Activated CD8-positive, alpha-beta T cell treated with anti-CD3 and anti-CD28 coated beads for 36 hours (primary cell): ENCODE measurements at places on chromosomes 12 and 14. TPM values are rescaled to one million over a fixed set of nuclear protein-coding genes. Genes with fewer than 3 reads are reported as not detected.

SLC39A2 gene
- total RNA-seq: not detected

BCL11B gene
- 48.5 TPM for total RNA-seq

JAG2 gene
- total RNA-seq: 4.1 TPM

ACRBP gene
- total RNA-seq: 1.3 TPM

DPPA3 gene
- not detected for total RNA-seq

ACOT4 gene
- total RNA-seq: 2.2 TPM

PTPRB gene
- total RNA-seq: not detected

GPR137C gene
- total RNA-seq: 0.11 TPM

GRCh38 chr12:132400011-132400641 is 70.7 kb upstream of the GALNT9 start:
- H3K4me1 ChIP-seq: no peaks in the 10 kb centered on the region
- peaks cover 11% of the 10 kb centered on the region for H3K27me3 ChIP-seq
- no peak overlapping the region for H3K27ac ChIP-seq
- H3K4me3 ChIP-seq: no peak overlapping the region
- H3K36me3 ChIP-seq: no peaks in the 10 kb centered on the region
- no peak for DNase-seq

DNA sequence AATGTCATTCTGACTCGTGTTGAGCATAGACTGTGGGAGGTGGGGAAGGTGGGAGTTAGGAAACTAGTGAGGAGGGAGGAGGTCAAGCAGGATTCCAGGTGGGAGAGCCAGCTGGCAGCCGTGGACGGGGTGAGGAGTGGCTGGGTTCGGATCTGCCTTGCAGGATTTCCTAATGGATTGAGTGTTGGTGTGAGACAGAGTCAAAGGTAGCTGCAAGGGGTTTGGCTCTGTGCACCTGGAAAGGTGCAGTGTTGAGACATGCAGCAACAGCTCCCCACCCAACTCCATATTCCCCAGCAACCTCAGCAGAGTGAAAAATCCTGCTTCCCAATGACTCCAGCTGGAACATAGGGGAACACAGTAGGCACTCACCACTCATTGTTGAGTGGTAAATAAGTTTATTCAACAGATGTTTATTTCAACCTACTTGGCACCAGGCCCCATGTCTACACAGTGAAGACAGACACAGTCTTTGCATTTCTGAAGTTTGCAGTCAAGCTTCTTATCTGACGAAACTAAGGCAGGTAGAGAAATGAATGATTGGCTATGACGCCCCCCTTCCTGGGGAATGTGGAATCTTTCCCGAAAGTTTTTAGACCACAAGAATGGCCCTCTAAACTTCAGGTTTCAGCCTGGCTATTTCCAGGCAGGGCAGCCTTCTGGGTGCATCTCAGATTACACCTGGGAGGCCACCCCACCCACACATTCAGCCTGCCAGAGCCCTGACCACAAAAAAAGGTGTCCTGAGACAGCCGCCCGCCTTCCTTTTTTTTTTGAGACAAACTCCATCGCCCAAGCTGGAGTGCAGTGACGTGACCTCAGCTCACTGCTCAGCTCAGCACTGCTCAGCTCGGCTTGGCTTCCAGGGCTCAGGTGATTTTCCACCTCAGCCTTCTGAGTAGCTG is 37.9 kb upstream of the PLEKHG6 start:
- H3K27me3 ChIP-seq: peaks cover 13% of the 10 kb centered on the region
- H3K36me3 ChIP-seq: no peaks in the 10 kb centered on the region
- H3K4me3 ChIP-seq: no peak overlapping the region
- DNase-seq: peak; percentile 21
- no peak overlapping the region for H3K27ac ChIP-seq
- H3K4me1 ChIP-seq: peaks cover 8% of the 10 kb centered on the region

DNA sequence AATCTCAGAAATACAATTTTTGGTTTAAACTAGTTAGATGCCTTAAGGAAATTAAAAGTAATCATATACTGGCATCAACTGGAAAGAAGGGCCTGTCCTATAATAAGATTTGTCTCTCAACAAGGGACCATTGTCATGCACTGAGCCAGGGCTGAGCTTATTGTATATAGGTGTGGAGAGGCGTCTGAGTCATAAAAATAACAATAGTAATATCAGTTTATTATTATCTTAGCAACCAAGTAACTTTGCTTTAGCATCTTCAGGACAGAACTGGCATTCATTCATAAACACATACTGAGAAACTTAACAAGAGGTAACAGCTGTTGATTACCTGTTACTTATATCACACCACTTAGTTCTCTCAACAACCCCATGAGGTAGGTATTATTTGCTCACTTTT is 7.1 kb downstream of the KRT75 start:
- H3K36me3 ChIP-seq: no peaks in the 10 kb centered on the region
- H3K27ac ChIP-seq: no peak overlapping the region
- no peaks in the 10 kb centered on the region for H3K4me1 ChIP-seq
- H3K4me3 ChIP-seq: no peak overlapping the region
- DNase-seq: no peak

DNA sequence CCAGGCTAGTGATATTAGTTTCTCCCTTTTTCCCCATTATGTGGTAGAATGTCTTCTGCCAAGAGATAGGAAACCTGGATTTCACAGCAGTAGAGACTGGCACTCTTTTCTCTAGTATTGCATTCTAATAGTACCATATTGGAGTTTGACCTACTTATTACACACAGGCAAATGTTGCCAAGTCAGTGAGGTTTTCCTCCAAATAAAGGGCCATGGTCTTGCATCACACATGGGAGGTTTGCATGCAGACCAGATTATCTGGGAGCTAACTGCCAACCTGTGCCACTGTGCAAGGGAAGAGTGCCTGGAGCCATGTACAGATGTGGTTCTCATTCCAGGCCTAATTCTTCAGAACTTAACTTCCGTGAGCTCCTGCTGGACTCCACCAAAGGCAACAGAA is 113.3 kb downstream of the ANO6 start:
- no peak overlapping the region for H3K4me3 ChIP-seq
- peaks cover 10% of the 10 kb centered on the region for H3K4me1 ChIP-seq
- DNase-seq: no peak
- H3K27ac ChIP-seq: no peak overlapping the region
- peaks cover 13% of the 10 kb centered on the region for H3K36me3 ChIP-seq

DNA sequence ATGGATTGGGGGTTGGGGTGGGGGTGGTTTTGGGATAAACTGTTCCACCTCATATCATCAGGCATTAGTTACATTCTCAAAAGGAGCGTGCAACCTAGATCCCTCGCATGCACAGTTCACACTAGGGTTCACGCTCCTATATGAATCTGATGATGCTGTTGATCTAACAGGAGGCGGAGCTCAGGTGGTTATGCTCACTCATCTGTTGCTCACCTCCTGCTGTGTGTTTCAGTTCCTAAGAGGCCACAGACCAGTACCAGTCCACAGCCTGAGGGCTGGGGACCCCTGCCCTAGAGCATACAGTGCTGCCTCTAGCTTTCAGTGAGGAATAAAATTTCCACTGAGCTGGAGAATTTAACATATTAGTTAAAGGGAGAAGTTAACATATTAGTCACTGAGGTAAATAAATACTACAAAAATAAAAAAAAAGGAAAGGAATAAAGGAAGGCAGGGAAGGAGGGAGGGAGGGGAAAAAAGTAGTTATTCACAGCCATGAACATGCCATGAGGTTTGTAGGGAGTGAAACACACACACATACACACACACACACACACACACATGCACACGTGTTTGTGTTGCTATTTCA is 612.7 kb upstream of the TBX3 start:
- no peak overlapping the region for H3K27ac ChIP-seq
- no peaks in the 10 kb centered on the region for H3K36me3 ChIP-seq
- no peak overlapping the region for H3K4me3 ChIP-seq
- H3K27me3 ChIP-seq: peaks cover 3% of the 10 kb centered on the region

- H3K36me3 ChIP-seq: peaks cover 8% of the 10 kb centered on the region
- no peaks in the 10 kb centered on the region for H3K27me3 ChIP-seq
- DNase-seq: no peak
- H3K4me1 ChIP-seq: peaks cover 8% of the 10 kb centered on the region
- H3K4me3 ChIP-seq: no peak overlapping the region
These were observed 424.4 kb downstream of the DAD1 start for GRCh38 chr14:22164616-22165015.

DNA sequence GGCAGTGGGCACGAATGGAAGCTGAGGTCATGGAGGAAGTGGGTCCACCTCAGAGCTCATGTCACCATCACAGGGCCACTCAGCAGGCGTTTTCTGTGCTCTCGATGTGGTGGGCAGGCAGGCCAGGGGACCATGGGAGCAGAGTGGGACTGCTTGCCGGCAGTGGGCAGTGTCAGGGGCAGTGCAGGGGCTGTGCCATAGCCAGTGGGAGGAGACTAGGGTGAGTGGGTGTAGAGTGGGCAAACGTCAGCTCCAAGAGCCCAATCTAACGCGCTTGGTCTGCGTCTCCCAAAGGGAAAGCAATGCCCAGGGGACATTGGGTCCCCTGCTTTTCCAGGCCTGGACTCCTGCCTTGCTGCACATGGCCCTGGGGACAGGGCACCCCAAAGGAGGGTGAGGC is 58.3 kb downstream of the SLC6A12 start:
- H3K4me1 ChIP-seq: peaks cover 3% of the 10 kb centered on the region
- no peak overlapping the region for H3K27ac ChIP-seq
- no peak for DNase-seq
- H3K4me3 ChIP-seq: no peak overlapping the region
- no peaks in the 10 kb centered on the region for H3K36me3 ChIP-seq

GRCh38 chr14:70916799-70917198 is 9.5 kb downstream of the PCNX1 start:
- H3K27ac ChIP-seq: peak overlapping the region; percentile 21
- H3K36me3 ChIP-seq: peaks cover 24% of the 10 kb centered on the region
- DNase-seq: no peak
- peaks cover 77% of the 10 kb centered on the region for H3K4me1 ChIP-seq
- no peaks in the 10 kb centered on the region for H3K27me3 ChIP-seq

- no peak overlapping the region for H3K4me3 ChIP-seq
- H3K36me3 ChIP-seq: peaks cover 27% of the 10 kb centered on the region
- H3K27ac ChIP-seq: peak overlapping the region; percentile 30
- no peak for DNase-seq
These were observed 116.0 kb downstream of the PPP1R12A start for GRCh38 chr12:79818856-79819255.

DNA sequence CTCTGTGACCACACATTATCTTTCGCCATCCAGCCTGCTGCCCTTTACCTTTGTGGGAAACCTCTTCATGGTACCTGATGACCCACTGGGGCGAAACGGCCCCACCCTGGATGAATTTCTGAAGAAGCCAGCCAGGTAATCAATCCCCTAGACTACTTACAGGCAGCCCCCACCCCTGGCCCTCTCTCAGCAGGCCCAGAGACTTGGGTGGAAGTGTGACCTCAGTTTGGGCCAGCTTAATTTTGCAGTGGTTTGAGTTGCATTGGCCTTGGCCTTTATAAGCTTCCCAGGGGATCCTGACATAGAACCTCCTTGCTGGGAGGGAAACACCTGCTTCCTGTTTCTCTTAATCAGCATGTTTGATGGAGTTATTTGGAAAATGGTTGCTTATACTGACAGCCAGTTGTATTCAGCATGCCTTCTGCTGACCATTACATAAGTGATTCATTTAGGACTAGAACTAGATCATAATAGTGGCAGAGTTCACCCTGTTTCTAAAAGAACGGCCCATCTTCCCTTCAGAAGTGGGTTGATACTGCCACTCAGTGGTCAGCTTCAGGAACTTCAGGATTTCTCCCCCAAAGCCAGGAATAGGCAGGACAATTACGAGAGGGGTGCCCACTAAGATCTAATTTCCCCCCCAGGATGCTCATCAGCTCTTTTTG is 6.1 kb downstream of the SDR39U1 start:
- DNase-seq: peak; percentile 56
- no peak overlapping the region for H3K4me3 ChIP-seq
- H3K4me1 ChIP-seq: peaks cover 55% of the 10 kb centered on the region
- H3K27me3 ChIP-seq: no peaks in the 10 kb centered on the region

- H3K4me1 ChIP-seq: peaks cover 43% of the 10 kb centered on the region
- H3K27ac ChIP-seq: peak overlapping the region; percentile 64
- peak; percentile 58 for DNase-seq
- no peak overlapping the region for H3K4me3 ChIP-seq
- no peaks in the 10 kb centered on the region for H3K27me3 ChIP-seq
These were observed 56.1 kb upstream of the FUT8 start for GRCh38 chr14:65356327-65356836.

DNA sequence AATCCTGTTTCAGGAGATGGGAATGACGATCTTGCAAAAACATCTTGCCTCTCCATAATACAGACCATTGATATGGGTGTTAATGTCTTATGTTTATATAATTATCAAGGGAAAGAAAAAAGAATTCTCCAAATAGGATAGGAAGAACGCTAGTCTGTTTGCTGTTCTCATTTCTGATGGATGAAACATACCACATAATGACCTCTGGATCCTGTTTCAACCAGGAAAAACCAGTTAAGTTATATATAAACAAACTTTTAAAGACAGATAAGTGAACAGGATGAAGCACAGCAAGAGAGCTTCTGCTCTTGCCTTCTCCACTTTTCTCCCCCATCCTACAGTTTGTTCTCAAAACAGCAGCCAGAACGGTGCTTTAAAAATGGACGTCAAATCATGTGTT is 27.8 kb downstream of the COQ6 start:
- H3K36me3 ChIP-seq: peaks cover 5% of the 10 kb centered on the region
- no peaks in the 10 kb centered on the region for H3K4me1 ChIP-seq
- no peak overlapping the region for H3K27ac ChIP-seq
- no peak overlapping the region for H3K4me3 ChIP-seq
- H3K27me3 ChIP-seq: no peaks in the 10 kb centered on the region
- DNase-seq: no peak

DNA sequence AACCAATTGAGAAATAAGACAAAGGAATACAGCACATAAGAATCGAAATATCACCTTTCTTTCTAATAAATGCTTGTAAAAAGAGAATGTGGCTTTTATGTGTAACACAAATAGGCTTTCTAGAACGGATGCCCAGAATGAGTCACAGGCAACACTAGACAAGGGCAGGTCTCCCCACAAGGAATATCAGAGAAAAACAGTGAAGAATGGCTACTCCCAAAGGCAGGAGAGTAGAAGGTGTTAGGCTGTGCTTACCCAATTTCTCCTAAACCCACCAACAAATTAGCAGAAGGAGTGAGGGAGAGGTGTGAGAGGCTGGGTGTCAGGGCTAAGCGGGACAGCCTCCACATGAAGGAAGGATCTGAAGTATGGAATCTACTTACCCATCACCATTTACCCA is 55.2 kb downstream of the GALNT4 start:
- H3K27me3 ChIP-seq: no peaks in the 10 kb centered on the region
- DNase-seq: peak; percentile 35
- H3K4me3 ChIP-seq: peak overlapping the region; percentile 62
